ENCODE measurements at places on chromosomes 12 and 14. TPM values are rescaled to one million over a fixed set of nuclear protein-coding genes. Genes with fewer than 3 reads are reported as not detected.

OR4N2 gene
- not detected for total RNA-seq

ZBTB42 gene
- total RNA-seq = 7.0 TPM

DNA sequence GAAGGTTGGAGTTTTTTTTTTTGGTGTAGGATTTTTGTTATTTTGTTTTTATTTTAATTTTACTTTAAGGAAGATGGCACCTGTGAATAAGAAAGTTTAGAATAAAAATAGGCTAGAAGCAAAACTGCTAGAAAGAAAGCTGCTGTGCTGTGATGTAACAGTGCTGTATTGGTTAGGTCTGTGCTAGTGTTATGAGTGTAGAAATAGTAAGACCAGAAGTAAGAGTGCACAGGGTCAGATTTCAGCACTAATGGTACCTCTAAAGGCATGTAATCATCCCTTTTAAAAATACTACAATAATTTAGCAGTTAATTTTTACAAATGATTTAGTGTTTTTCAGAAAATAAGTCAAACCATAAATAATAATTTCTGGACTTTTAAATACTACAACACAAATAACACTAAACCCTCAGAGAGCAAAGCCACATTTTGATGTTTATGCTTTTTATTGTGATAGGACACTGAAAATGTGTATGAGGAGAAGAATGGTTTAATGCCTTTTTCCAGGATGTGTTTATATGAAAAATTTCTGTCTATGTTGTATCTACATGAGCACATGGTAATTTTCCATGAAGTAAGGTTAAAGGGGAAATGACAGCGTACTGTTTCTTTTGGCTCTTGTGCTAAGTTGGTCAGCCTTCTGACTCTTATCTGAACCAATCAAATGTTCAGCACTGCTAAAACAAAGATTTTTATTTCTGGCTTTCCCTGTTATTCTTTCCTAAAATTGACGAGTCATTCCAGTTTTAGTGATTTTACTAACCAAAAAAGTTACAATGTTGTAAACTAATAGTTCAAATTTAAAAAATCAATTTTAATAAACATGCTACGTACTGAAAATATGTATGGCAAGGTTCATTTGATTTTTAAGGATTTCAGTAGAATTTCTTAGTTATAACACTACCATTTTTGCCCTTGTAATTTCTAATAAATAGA lies 96.1 kb downstream of the PPHLN1 start:
- H3K4me3 ChIP-seq = no peak overlapping the region
- H3K27ac ChIP-seq = no peak overlapping the region
- H3K4me1 ChIP-seq = no peaks in the 10 kb centered on the region
- DNase-seq = no peak
- no peaks in the 10 kb centered on the region for H3K27me3 ChIP-seq

- no peaks in the 10 kb centered on the region for H3K27me3 ChIP-seq
- no peaks in the 10 kb centered on the region for H3K36me3 ChIP-seq
- no peaks in the 10 kb centered on the region for H3K4me1 ChIP-seq
- H3K27ac ChIP-seq = no peak overlapping the region
These were observed 199.5 kb upstream of the SFSWAP start for GRCh38 chr12:131511391-131511802.

DNA sequence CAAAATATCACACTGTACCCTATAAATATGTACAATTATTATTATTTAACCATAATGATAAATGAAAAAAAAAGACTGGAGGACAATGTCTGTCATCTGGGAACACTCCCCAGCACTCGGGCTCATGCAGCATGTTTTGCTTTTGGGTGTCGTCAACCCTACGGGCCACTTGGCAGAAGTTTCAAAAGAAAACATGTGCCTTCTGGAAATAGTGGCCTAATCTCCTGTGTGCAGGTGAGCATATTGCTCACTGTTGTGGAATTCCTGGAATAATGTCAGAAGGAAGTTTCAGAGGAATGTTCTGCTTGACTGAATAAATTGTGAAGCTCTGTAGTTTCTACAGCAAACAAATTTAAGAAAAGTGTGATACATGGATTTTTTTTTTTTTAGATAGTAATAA lies 298.3 kb downstream of the SSPN start:
- no peak overlapping the region for H3K4me3 ChIP-seq
- no peak overlapping the region for H3K27ac ChIP-seq
- H3K27me3 ChIP-seq = no peaks in the 10 kb centered on the region
- DNase-seq = no peak
- H3K36me3 ChIP-seq = no peaks in the 10 kb centered on the region

DNA sequence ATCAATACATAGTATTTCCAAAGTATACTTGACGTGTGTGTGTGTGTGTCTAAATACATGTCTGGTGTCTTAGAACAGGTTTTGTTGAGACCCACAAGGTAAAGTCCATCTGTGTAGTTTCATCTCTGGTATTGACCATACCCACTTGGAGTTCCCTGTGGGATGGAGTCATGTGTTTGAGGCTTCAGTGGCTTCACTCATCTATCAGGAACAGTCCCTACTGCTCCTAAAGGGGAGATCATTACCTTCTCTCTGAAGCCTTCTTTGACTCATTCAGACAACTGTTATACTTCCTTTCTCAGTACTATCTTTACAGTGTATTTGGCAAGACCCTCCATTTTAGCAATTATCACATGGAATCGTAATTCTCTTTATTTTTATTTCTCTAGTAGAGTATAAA lies 14.2 kb downstream of the RAB21 start:
- H3K4me3 ChIP-seq = no peak overlapping the region
- no peak for DNase-seq
- no peaks in the 10 kb centered on the region for H3K27me3 ChIP-seq
- H3K27ac ChIP-seq = no peak overlapping the region
- no peaks in the 10 kb centered on the region for H3K4me1 ChIP-seq
- H3K36me3 ChIP-seq = no peaks in the 10 kb centered on the region

DNA sequence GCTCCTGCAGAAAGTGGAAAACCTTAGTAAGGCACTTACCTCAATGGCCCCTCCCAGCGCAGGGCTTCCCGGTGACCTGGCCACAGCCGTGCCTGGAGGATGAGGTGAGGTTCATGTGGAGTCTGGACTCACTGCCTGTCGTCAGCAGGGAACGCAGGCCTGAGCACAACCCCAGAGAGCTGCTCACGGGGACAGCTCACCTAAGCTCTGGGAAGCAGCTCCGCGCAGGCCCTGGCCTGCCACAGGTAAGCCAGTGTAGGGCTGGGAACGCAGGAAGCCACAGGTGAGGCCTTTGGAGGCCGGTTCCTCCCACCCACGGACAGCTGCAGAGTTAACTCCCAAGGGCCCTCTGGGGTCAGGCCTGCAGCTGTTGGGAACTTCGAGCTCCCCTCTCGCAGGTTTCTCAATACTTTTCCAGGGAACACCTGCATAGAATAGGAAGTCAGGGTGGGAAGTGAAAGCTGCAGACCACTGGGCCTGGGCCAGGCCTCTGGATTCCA lies 32.7 kb downstream of the ANAPC7 start:
- no peak for DNase-seq
- no peak overlapping the region for H3K27ac ChIP-seq
- no peaks in the 10 kb centered on the region for H3K4me1 ChIP-seq

GRCh38 chr12:1776170-1776921 lies 44.0 kb upstream of the LRTM2 start:
- H3K27ac ChIP-seq = no peak overlapping the region
- no peak overlapping the region for H3K4me3 ChIP-seq
- DNase-seq = no peak
- no peaks in the 10 kb centered on the region for H3K4me1 ChIP-seq
- H3K27me3 ChIP-seq = no peaks in the 10 kb centered on the region
- H3K36me3 ChIP-seq = peaks cover 14% of the 10 kb centered on the region

- no peak overlapping the region for H3K4me3 ChIP-seq
- no peak for DNase-seq
- H3K27ac ChIP-seq = no peak overlapping the region
- no peaks in the 10 kb centered on the region for H3K36me3 ChIP-seq
- H3K4me1 ChIP-seq = no peaks in the 10 kb centered on the region
These were observed 307.0 kb downstream of the C12orf75 start for GRCh38 chr12:105637470-105637869.

ALKBH2 gene
- total RNA-seq = 5.0 TPM

P3H3 gene
- 4.4 TPM for total RNA-seq

SLC4A8 gene
- 1.1 TPM for total RNA-seq

ABCC9 gene
- 0.69 TPM for total RNA-seq

DNA sequence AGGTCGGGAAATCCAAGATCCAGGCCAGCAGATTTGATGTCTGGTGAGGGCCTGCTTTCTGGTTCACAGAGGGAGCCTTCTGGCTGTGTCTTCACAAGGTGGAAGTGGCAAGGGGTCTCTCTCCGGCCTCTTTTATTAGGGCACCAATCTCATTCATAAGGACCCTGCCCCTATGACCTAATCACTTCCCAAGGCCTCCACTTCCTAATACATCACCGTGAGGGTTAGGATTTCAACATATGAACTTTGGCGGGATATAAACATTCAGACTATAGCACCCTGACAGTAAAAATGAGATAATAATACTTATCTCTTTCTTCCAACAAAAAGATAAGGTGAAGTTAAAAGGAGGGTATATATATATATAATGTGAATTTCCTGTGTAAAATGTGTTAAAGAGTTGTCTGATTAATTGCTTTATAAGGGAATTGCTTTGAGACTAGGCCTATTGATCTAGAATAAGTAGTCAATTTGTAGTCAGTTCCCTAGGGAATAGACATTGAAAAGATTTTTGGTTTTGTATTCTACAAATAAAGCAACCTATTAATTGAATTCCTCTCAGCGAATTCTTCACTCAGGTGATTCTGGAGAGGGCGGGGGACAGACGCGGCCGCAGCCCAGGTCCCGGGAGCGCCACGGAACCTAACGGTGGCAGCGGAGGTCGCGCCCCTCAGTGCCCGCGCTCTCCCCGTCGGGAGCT lies 516 bp upstream of the LGALS3 start:
- no peaks in the 10 kb centered on the region for H3K27me3 ChIP-seq
- no peaks in the 10 kb centered on the region for H3K36me3 ChIP-seq
- H3K27ac ChIP-seq = peak overlapping the region; percentile 95
- peak; percentile 26 for DNase-seq
- H3K4me3 ChIP-seq = peak overlapping the region; percentile 60

DNA sequence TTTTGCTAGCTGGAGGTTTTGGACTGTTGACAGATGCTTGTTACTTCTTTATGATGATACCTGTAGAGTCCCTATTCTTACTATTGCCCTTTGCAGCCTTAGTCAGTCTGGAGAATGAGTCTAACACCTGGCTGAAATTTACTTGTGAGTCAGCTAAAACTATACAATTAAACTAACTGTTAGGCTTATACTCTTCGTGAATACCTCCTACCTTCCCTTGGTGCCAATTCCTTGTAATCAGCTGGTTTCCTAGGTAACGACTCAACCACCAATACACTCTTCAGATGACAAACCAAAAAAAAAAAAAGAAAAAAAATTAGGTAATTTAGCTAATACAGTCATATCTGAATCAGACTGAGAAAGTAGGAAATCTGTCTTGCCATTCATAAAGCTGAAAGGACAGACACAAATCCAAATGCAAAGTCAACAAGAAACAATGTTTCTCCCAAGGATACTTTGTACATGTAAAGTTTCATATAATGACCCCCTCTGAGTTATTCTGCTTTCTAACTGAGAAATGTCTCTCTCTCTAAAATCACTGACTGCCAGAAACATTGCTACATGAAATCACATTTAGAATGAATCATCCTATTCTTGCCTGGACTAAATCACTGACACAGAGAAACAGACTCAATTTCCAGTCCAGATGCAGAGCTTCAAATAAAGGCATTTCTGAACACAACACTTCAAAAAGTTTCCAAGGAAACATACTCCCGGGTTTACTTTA lies 56.5 kb upstream of the CDKL1 start:
- no peaks in the 10 kb centered on the region for H3K4me1 ChIP-seq
- no peak for DNase-seq
- H3K36me3 ChIP-seq = peaks cover 6% of the 10 kb centered on the region
- H3K27ac ChIP-seq = no peak overlapping the region
- no peaks in the 10 kb centered on the region for H3K27me3 ChIP-seq

DNA sequence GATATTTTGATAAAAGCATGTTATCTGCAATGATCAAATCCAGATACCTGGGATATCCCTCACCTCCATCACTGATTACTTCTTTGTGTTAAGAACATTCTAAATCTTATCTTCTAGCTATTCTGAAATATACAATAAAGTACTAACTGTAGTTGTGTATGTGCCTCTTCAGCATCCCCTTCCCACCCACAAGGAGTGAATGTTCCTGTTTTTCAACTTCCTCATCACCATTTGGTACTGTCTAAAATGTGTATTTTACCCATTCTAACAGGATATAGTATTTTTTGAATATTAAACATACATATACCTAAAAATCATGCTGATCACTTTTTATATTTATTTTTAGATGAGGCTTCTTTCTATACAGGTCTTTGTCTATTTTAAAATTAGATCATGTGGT lies 1252.6 kb downstream of the TMEM121 start:
- no peaks in the 10 kb centered on the region for H3K4me1 ChIP-seq

DNA sequence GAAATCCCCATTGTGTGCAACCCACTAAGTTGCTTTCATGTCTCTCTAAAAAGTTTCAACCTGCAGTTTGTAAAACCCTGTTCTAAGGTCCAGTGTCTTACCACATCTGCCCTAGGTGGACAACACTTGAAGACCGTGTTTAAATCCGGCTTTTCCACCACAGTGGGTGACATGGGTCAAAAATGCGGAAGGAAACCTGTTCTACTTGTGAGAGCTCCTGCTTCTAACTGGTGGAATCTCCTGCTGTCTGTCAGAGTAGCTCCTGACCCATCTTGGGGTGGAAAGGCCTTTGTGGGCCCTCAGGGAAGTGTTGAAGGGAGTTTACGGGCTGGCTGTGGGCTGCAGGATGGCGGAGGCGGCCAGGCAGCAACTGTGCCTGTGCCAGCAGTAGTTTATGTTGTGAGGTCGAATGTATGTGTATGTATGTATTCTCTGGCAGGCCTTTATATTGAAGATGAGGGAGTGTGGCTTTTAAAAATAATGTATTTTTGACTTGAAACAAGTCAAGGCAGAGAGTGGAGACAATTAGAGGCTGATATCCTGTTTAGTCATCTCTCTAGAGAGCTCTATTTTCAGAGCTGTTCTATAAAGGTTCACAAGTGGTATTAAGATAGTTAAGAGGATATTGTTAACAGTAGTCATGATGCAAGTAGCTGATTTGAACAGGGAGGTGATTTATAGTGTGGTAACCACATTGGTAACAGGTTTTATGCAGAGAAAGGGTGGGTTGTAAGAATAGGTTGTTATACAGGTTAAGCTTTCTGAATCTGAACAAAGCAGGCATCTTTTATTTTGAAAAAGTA lies 67.0 kb downstream of the PRKCH start:
- no peaks in the 10 kb centered on the region for H3K36me3 ChIP-seq
- H3K27ac ChIP-seq = peak overlapping the region; percentile 27
- DNase-seq = no peak
- no peak overlapping the region for H3K4me3 ChIP-seq
- no peaks in the 10 kb centered on the region for H3K27me3 ChIP-seq
- no peaks in the 10 kb centered on the region for H3K4me1 ChIP-seq
